ENCODE measurements at places on chromosomes 7 and 10.

DNA sequence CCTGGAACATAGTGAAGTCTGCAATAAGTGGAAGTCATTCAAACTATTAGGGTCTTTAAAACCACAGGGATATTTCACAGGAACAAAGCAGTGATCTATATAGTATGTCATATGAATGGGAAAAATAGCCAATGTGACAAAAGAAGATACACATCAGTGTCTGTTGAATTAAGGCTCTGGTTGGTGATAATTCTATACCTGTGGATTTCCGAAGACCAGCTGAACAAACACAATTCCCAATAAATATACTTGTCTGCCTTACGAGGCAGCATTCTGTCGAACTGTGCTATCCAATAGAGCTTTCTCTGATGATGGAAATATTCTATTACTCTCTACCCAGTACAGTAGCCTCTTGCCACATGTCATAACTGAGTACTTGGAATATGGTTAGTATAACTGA is 55.9 kb upstream of the CAV2 start:
- no peak for DNase-seq

GRCh38 chr10:119782981-119783664 is 57.3 kb downstream of the INPP5F start:
- DNase-seq = no peak

DNA sequence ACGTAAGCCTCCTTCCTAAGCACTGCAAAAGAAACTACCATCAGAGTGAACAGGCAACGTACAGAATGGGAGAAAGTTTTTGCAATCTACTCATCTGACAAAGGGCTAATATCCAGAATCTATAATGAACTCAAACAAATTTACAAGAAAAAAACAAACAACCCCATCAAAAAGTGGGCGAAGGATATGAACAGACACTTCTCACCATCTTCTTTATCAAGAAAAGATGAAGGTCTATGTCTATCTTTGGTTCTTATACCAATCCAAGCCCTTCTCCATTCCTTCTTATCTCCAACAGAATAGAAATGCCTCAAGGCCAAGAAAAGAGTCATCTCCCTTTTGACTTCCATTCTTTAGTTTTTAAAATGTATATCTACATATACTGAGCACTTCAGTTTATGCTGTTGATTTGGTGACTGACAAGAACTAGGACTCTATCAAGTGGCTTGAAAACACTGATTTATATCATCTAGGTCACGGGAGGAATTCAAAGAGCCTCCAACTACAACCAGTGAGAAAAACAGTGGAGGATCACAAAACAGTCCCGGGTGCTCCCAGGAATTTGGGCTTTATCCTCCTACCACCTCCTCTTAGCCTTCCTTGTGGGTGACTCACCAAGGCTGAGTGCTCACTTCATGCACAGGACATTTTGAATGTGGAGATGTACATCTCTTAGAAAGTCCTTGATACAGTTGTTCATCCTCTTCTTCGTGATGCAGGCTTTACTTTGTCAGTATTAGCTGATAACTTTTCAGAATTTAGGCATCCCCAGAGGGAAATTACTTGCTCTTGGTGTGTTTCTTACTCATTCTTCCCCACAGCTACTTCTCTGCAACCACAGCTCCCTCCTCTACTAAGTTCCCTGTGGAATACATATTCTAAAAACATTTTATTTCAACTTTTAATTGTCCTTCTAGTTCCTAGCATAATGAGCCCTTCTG is 15.4 kb downstream of the TAS2R41 start:
- DNase-seq = no peak

GRCh38 chr7:16900209-16900768 is 18.5 kb upstream of the AGR3 start:
- DNase-seq = no peak

GRCh38 chr7:141700296-141700847 is 1.6 kb downstream of the DENND11 start:
- DNase-seq = no peak

GRCh38 chr7:109696723-109697122 is 1127.0 kb downstream of the DNAJB9 start:
- DNase-seq = no peak

All from activated CD4-positive, CD25-positive, alpha-beta regulatory T cell treated with anti-CD3 and anti-CD28 coated beads, Interleukin-2, amount 50 U/mL, for 16 hours (primary cell).